Fibroblast of skin of right quadriceps (primary cell): ENCODE measurements at places on chromosomes 12 and 14.

DNA sequence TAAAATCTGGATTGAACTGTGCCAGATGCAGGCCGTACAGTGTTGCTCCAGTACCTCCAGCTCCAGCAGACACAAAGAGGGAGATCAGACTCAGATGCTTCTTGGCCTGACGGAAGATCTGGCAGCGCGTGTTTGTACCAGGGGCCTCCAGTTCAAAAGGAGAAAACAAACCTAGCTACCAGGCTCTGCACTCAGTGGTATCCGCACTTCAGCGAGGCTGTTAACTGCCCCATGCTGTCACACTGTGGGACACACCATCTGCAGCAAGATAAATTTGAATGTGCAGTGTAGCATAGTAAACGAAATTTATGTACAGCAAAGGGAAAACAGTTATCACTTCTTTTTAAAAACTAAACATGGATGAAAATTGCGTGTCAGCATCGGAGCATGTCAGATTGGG is 5.1 kb downstream of the DYNC1H1 start:
- DNase-seq, result no peak

GRCh38 chr12:103901518-103902173 is 28.6 kb upstream of the HSP90B1 start:
- no peak for DNase-seq

DNA sequence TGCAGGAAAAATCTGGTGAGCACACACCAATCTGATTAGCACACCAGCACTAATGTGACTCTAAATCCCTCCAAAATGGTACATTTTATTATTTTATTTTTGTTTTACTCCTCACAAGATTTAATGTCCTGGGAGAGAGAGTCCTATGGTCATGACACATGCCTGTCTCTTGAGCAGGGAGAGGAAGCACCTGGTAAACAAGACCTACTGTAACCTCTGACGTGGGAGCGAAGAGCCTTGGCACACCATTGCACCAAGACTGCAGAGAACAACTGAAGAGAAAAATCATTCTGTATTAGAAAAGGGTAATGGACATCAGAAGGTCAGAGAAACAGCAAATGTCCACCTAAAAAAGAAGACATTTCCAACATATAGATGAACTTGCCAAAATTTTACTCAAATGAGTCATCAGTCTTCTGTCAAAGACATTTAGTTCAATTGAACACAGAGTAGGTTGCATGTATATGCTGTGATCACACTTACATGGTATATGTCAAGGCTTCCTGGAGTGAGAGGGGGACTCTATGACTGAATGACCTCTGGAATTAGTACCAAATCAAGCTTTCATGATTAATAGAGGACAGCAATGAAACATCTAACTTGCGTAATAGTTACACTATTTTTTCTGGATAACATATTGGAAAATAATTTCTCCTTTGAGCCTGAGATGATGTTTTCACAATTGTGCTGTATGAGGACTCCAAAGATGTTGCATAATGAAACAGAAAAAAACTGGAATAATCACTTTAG is 186.9 kb upstream of the FLRT2 start:
- DNase-seq, result peak; percentile 41

- DNase-seq, result no peak
Measured at GRCh38 chr12:3017281-3017680, 58.1 kb downstream of the TEAD4 start.

GRCh38 chr14:86640288-86640687 is 1110.3 kb downstream of the FLRT2 start:
- DNase-seq, result no peak

DNA sequence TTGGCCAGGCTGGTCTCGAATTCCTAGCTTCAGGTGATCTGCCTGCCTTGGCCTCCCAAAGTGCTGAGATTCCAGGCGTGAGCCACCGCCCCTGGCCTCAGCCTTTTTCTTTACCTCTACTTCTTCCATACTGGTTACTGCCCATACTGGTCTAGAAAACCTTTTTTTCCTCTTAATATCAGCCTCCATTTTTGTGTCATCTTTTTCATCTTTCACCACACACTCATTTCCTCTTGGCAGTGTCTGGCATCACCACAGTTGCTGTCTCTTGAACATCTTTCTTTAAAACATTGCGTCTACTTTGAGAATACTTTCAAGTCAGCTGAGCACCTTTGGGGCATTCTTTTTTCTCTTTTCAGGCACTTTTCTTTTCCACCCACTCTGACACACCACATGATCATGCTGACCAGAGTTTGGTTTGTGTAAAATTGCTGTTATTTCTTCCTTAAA is 32.7 kb downstream of the DDX47 start:
- no peak for DNase-seq

DNA sequence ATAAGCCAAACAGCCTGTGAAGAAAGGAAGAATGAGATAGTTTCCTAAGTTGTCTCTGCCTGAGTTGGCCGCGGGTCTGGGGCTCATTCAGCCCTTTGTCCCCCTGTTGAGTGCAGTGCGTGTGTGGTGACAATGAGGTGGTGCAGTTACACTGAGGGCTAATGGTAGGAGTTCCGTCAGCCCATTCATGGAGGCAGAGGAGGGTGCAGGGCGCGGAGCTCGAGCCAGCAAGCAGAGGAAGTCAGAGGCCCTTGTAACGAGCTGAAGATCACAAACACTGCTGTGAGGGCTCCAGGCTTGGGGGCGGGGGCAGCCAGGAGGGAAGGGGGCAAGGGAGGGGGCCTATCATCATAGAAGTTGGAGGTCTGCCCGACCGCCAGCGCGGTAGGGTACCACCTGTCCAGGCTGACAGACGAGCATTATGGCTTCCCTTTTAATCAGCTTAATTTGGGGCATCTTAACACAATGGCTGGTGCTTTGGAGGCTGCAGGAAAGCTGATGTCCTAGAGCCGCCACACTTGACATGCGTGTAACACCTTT is 20.5 kb downstream of the CCND2 start:
- DNase-seq, result no peak

DNA sequence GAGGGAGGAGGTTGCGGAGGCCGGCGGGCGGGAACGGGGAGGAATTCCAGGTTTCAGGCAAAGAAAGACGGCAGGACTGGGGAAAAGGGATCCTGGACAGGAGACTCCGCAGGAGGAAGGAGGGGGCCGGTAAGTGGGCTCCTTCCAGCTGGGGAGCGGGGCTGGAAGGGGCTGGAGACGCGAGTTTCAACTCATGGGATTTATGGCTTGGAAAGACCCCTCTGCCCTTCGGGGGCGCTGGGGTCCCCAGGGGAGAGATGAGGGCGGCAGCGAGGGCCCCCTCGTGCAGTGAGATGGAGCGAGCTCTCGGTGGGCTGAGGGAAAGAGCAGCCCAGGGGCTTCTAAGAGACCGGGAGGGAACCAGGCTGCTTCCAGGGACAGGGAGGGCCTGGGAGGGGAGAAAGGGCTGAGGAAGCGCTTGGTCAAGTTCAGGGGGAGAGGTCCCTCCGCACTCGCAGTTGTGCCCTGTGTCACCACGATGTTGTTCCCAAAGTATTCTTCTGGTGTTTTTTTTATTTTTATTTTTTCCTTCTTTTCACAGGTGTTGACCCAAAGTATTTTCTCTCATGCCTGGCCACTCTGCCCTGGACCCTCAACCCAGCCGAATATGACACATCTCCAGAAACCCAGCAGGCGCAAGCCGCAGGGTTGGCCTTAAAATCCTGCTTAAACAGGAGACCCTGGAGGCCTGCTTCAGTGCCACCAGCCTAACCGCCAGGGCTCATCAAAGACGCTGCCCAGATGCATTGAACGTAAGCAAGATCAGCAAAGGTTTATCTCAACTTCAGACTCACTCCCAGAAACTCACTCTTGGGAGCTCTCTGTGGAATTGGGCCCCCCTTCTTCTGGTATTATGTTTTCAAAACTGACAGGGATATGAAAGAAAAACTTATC is 16.1 kb downstream of the TNFAIP2 start:
- no peak for DNase-seq

DNA sequence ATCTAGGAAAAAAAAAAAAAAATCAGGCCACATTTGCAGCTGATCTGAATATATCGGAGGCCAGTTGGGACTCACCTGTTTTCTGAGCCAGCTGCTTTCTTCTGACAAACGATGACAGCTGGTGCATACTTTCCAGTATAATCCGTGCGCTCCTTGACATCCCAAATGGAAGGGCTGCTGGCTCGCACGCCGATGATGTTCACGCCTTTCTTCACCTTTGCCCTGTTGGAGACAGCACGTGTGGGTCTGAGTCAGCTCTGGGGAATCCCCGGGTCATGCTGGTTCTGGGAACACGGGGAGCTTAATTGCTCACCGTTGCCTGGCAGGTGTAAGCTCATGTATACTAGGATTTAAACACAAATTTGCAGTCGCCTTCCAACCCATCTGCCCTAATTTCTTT is 372.8 kb downstream of the TMEM132D start:
- DNase-seq, result no peak

DNA sequence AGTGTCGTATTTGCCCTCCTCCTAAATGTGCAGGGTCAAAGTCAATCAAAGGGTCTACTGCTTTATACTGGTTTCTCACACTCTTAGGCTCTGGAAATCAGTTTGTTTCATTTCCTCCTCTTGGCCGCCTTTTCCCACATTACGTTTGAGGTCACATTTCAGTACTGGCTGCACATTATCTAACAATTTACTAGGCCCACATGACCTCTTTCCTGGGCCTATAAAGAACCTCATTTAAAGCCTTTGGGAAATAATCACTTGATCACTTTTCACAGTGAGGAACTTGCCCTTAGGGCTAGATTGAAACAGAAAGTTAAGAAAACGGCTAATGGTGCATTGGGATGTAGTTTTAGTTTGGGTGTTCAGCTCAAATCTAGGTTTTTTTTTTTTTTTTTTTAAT is 497.5 kb downstream of the RERGL start:
- DNase-seq, result no peak

DNA sequence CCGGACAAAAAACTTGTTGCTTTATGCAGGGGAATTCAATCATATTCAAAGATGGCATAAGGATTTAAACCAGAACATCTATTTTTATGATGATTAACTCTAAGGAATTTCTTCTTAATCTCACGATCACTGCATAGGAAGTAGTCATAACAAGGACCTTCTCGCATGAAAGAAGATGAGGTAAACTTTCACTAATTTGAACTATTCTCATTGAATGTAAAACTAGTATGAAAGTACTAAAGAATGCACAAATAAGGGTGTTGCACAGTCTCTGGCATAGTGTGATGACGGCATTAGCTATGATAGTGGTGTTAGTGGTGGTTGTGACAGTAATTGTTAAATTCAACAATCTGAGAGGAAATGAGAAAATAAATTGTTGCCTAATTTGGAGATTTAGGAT is 280.0 kb downstream of the SLC6A15 start:
- DNase-seq, result peak; percentile 13

- no peak for DNase-seq
Measured at GRCh38 chr14:102811254-102811963, 34.2 kb downstream of the TRAF3 start.

DNA sequence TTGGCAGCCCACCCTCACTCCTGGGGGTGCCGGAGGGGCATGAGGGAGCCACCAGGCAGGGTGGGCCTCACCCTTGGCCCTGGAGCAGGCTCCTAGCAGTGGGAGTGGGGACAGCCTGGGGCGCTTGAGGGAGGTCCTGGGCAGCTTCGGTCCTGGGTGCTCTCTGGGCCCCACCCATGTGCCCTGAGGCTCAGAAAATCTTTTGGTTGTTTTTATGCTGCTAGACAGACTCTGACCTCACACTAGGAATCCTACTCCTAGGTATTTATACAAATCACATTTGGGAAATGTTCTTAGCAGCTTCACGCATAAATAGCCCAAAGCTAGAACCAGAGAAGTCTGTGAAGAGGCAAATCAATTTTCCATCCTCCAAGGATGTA is 10.9 kb upstream of the ULK1 start:
- no peak for DNase-seq

DNA sequence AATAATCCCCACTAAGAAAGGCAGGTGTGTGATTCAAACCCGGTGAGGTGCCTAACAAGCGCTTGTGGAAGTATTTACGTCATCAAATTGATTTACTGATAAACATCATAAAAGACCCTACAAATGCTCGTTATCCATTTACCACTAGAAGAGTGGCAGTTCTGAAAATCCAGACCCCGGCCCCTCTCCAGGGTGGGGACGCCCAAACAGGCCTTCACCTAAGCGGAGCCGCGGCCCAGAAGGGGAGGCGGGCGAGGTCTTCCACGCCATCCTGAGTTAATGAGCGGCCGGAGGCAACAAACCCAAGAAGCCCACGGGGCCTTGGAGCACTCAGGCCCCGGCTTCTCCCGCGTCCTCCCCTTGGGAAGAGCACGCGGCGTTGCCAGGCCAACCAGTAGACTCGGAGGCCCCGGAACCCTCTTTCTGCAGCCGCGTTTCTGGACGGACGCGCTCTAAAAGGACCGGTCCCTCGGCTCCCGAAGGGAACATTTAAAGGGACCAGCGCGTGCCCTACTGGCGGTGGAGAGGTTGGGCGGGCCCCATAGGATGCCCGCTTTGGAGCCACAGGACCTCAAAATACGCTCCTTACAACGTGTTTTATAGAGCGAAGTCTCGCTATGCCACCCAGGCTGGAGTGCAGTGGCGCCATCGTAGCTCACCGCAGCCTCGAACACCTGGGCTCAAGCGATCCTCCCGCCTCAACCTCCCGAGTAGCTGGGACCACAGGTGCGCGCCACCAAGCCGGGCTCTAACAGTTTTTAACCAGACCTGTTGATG is 3.5 kb downstream of the PTPN21 start:
- peak; percentile 87 for DNase-seq

DNA sequence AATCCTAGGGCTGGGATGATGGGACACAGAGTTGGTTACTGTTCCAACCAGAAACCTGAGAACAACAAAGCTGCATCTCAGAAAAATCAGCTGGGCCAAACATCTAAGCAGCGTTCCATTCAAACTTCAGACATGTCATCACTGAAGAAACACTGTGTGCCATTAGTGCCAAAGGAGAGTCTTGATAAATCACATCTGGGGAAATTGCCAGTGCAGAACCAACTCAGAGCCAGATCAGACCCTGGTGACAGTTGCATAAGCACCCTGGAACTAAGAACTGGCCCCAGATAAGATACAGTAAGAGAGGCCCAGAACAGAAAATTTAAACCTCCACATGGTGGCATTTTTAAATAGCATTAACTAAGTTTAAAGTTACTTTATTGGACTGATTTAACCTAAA is 482.8 kb downstream of the PRKD1 start:
- DNase-seq, result no peak

DNA sequence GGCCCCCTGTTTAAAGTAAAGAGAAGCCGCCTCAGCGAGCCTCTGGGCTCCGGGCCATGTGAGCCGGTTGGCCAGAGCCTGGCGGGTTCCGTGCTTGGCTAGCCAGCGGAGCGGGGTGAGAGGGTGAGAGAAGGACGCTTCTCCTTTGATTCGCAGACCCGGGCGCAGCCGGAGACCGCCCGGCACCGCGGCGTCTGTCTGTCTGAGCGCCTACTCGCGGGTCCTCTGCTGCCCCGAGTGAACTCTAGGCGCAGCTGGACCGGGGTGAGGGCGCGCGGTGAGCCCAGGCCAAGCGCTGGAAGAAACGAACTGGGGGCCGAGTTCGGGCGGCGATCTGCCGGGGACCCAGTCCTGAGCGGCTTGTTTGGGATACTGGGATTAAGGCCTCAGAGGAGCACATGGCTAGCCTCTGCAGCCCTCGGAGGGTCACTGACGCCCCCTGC is 41.4 kb upstream of the TBX5 start:
- no peak for DNase-seq

GRCh38 chr14:100889641-100890040 is 13.9 kb downstream of the RTL1 start:
- no peak for DNase-seq
